GM23248 (cell line): ENCODE measurements at places on chromosomes 1 and 21.

- no peak for DNase-seq
Observed at GRCh38 chr1:118396279-118396678, 211.3 kb upstream of the SPAG17 start.

DNA sequence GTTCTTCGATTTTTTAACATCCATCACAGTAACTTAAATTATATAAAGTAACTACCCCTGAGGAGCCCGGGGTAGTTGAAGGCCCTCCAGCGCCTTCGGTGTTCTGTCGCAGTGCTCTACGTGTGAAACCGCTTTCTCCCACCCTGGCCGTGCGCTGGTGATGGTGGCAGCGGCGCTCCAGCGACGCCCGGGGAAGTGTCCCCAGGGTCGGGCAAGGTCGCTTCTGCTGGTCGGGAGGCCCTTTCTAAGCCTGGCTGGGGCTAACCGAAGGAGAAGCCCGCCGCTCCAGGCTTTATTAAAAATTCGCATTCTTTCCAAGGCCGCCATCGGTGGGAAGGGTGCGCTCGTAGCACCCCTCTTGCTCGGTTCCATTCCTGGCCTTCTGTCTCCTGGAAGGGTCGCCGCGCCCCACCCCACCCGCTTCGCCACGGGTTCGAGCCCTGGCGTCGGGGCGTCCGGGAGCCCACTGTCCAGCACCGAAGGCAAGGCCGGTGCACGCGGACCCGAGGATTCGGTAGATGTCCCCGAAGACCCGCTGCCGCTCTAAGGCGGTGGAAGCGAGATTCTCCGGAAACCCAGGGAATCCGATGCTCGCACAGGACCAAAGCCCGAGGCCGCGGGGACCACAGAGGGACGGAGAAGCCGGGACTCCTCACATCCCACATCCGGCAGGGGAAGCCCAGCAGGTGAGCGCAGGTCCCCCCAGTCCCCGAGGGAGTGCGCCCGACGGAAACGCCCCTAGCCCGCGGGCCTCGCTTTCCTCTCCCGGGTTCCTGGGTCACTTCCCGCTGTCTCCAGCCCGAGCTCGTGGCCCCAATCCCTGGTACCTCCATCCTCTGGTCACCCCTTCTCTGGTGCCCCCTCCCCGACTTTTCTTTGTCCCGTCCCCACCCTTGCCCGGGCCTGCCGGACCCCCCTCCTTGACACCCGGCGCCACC lies 685 bp upstream of the RIPPLY3 start:
- peak; percentile 6 for DNase-seq

DNA sequence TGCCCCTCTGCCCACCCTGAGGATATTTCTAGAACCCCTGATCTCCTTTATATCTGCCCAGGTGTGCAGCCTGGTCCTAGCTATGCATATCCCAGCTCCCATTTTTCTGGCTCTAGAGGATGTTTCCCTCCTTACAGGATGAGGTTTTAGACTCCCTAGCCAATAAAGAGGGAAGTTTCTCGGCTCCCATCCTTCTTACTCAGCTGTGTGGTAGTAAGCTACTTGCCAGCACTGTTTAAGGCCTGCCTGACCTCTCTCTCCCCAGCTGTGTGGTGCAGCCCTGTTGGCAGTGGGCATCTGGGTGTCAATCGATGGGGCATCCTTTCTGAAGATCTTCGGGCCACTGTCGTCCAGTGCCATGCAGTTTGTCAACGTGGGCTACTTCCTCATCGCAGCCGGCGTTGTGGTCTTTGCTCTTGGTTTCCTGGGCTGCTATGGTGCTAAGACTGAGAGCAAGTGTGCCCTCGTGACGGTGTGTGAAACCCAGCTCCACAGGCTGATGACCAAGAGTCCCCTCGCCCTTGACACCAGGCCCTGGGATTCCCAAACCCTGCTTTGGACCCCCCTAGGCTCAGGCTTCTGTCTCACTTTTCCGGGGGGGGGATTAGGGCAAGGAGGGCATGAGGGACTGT lies 7.8 kb upstream of the P3R3URF start:
- peak; percentile 48 for DNase-seq

- DNase-seq: no peak
Observed at GRCh38 chr1:28535180-28535579, 17.7 kb upstream of the TRNAU1AP start.

DNA sequence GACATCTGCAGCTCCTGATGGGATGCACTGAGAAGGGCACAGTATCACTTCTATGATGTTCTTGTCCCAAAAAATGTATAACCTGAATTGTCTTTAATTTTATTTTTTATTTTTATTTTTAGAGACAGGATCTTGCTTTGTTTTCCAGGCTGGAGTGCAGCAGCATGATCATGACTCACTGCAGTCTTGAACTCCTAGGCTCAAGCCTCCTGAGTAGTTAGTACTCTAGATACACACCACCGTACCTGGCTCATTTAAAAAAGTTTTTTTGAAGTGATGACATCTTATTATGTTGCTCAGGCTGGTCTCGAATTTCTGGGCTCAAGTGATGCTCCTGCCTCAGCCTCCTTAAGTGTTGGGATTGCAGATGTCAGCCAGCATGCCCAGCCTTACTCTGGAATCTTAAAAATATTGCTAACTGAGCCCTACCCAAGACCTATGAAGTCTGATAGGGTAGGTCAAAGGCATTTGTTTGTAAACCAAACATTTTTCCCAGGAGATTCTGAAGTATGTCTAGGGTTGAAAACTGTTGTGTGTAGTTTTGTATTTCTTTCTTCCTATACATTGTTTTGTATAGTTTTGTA lies 68.9 kb downstream of the ATF6 start:
- peak; percentile 41 for DNase-seq

DNA sequence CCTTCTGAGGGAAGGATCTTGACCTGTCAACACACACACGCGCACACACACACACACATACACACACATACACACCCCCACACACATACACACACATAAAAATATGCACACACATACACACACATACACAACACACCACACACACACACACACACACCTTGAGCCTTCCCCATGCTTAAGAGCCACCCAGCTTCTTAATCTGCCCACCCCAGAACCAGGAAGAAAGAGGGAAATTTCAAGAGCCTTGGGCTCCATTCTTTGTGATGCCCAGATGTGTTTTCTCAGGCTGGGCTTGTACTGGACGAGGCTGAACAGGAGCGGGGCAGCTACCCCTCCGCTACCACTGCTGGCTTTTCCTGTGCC lies 643.5 kb downstream of the KIF26B start:
- no peak for DNase-seq

DNA sequence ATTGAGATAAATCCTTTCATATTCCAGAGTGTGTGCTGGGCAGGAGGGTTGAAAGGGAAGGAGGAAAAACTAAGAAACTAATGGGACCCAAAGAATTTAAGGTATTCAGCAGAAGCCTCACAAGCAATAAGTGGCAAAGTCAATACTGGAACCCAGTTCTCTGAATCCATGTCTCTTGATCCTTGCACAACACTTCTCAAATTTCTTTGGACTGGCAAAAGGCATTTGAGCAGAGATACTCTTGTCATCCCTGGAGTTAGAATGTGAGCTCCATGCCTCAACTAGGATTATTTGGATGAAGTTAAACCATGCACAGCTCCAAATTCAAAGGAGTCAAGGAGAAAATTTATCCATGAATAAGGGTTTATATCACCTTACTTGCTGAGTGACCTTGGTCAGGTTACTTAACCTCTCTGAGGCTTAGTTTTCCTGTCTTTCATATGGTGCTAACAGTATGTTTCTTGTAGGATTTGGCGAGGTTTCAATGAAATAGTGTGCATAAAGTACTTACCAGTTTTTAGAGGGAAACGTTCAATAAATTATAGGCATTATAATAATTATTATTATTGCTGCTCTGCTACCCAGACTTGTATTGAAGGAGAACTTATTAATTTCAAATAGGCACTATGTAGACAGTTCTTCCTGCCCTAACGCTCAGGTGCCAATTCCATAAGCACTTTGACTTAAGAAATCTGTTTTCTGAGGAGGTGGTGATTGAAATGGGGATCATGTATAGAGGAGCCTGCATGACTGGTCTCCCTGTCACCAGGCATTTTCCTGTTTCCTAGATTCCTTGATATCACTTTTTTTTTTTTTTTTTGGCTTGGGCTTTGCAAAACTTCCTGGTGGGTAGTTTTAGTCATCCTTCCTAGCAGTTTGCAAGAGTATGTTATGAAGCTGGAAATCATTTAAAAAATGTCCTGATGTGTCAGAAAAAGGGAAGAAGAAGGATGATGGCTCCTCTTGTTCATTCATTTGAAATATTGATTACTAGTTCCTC lies 125.0 kb upstream of the JUN start:
- DNase-seq: peak; percentile 91

- no peak for DNase-seq
Observed at GRCh38 chr1:18190598-18190997, 83.0 kb downstream of the IGSF21 start.

GRCh38 chr1:33289858-33290154 lies 31.1 kb downstream of the A3GALT2 start:
- no peak for DNase-seq

- DNase-seq: no peak
Observed at GRCh38 chr1:219147571-219148019, 26.1 kb upstream of the LYPLAL1 start.

DNA sequence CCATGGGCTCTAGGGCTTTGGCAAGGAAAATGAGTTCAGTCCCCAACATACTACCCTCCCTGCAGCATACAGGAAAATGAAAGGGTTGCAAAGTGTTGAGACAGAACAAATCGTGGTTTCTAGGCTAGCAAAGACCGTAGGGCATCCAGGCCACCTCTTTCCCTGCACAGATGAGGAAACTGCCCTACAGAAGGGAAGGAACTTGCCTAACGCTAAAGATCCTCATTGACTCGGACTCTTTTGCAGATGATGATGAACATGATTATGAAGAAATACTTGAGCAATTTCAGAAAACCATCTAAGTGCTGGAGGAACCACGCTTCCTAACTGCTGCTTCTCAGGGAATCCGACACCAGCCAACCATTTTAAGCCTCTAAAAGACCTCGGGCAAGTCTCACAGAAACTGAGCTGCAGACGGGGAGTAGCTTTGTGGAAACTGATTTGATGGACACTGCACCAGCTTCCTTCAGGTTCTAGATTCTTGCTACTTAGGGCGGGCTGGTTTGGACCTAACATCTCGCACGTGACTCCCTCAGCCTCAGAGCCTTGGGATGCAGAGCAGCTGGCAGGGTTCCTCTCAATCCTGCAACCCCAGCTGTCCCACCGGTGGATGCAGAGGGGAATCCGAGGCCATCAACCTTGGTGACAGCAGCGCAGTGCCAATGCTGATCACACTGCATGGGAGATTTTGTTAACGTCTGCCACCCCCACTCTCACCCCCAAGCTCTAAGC lies 13.4 kb downstream of the THEMIS2 start:
- DNase-seq: no peak

DNA sequence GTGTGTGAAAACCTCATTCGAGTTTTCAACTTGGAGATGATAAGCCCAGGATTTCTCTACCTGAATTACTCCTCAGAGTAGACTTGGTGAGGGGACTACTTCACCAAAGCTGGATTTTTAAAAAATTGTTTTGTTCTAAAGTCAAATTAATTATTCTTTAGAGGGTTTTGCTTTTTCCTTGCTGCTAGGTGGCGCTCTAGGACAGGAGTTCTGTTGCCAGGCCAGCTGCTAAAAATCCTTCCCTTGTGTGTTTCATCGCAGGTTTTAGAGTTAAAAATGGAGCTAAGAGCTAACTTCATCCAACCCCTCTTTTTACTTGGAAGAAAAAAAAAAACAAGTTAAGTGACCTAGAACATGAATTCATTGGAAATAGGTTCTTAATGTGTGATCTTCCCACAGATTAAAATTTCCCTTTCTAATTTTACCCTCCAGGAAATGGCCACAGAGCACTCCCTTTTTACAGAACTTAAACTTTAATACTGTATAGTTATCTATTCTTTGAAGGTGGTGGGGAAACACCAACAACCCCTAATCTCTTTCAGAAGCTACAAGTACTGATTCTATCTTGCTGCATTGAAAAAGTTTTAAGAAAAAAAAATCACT lies 36.7 kb upstream of the FAM163A start:
- peak; percentile 70 for DNase-seq

DNA sequence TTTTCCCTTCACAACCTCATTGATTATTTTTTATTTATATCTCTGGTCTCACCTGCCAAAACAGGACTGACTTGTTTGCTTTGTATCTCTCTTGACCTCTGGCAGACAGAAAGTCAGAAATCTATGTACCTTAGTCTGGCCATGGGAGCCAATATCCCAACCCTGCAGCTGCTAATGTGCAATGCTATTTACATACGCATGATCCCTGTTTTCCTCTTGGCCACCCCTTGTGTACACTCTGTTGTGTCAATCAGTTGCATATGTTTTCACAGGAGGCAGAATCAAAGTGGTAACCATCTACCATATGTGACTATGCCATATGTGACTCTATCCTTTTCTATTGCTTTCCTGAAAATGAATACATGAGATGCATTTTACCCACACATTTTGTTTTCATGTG lies 688.8 kb downstream of the PLA2G4A start:
- DNase-seq: no peak

DNA sequence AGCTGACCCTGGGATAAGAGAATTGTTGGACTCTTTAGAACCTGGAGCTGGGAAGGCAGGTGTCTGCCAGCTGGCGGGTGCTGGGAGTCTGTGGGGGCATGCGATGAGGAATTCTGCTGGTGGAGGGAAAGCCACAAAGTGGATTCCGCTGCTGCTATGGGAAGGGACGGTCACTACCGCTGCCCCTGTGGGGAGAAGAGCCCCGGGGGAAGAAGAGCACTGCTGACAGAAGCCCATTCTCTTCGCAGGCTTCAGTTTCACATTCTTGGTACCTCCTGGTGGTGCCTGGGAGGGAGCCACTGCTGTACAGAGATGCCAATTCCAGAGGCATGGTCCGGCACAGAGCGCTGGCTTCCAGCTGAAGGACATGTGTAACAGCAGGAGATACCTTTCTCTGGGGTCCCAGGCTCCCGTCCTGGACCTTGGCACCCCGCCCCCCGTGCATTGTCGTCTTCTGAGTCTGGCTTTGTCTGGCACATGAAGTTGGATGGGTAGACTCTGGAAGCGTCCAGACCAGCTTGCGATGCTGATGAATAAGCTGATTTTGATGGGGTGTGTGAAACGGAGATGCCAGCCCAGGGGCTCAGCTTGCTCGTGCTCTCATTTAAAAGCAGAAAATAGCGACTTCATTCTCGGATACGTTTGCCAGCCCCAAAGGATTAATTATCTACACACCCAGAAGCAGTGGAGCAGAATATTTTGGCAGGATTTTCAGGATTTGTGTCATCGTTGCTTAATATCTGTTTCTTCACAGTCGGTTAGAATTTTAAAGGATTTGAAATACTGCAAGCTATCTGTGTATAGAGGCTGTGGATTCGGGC lies 13.2 kb downstream of the PDXK start:
- peak; percentile 77 for DNase-seq

- DNase-seq: no peak
Observed at GRCh38 chr21:31498985-31499384, 154.9 kb upstream of the TIAM1 start.

DNA sequence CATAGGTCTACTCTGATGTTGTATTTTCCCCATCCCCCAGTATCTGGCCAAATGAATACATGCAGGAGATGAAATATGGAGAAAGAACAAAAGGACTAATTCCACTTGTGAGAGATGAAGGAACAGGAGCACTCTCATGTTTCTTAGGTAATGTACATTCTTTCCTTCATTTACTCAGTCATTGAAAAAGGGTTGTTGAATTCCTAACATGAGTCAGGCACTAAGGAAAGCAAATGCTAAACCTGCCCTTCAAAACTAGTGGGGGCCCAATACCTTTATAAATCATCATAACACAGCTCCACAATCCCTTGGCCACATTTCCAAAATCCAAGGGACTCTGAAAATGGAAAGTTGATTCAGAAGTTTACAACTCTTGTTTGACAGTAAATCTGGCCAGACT lies 94.3 kb downstream of the DIRAS3 start:
- DNase-seq: peak; percentile 20

- no peak for DNase-seq
Observed at GRCh38 chr1:234265861-234266260, 107.4 kb upstream of the COA6 start.

GRCh38 chr1:203559523-203559922 lies 65.6 kb downstream of the OPTC start:
- DNase-seq: peak; percentile 90
